CD4-positive, CD25-positive, alpha-beta regulatory T cell (primary cell): ENCODE measurements at places on chromosomes 13 and 19. TPM values are rescaled to one million over a fixed set of nuclear protein-coding genes. Genes with fewer than 3 reads are reported as not detected.
A peak's percentile ranks its signal among the peaks of the same experiment; 100 is the strongest.

- peak overlapping the region; percentile 59 for H3K4me3 ChIP-seq
- H3K36me3 ChIP-seq = no peaks in the 10 kb centered on the region
- H3K4me1 ChIP-seq = peaks cover 11% of the 10 kb centered on the region
- no peaks in the 10 kb centered on the region for H3K27me3 ChIP-seq
- no peak for DNase-seq
These were observed 667 bp downstream of the ZNF878 start for GRCh38 chr19:12052091-12052496.

DNA sequence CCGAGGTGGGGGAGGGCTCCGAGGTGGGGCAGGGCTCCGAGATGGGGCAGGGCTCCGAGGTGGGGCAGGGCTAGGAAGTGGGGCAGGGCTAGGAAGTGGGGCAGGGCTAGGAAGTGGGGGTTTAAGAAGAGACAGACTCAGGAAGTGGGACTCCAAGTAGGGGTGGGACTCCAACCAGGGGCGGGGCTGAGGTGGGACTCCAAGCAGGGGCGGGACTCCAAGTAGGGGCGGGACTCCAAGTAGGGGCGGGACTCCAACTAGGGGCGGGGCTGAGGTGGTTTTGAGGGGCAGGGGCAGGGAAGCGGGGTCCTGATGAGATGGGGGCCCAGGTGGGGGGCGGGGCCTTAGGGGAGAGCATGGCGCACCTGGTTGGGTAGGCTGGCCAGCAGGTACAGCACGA, 13.6 kb downstream of the CFD start:
- H3K4me1 ChIP-seq = peaks cover 14% of the 10 kb centered on the region
- no peaks in the 10 kb centered on the region for H3K27me3 ChIP-seq
- H3K4me3 ChIP-seq = no peak overlapping the region
- peaks cover 25% of the 10 kb centered on the region for H3K36me3 ChIP-seq

GRCh38 chr19:12757544-12758274, 6.1 kb downstream of the BEST2 start:
- H3K27me3 ChIP-seq = no peaks in the 10 kb centered on the region
- no peak overlapping the region for H3K4me3 ChIP-seq
- no peaks in the 10 kb centered on the region for H3K36me3 ChIP-seq
- peak; percentile 39 for DNase-seq

DNA sequence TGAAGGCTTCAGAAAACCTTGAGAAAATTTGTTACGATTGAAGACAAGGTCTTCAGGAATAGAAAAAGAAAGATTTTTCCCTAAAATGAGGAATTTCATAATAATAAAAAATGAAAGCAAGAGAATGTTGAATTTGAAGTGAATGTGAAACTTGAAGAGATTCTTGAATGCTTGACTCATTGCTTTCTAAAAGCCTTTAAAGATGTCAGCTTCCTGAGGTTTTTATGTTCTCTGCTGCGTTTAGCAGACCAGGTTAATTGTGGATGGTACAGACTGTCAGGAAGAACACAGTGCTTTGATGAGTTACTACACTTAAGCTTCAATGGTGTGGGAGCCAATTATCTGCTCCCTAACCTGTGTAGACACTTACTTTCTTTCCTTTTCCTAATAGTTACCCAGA, 96.3 kb upstream of the FNDC3A start:
- peaks cover under 1% of the 10 kb centered on the region for H3K4me1 ChIP-seq
- H3K4me3 ChIP-seq = no peak overlapping the region
- no peak for DNase-seq
- no peaks in the 10 kb centered on the region for H3K27me3 ChIP-seq
- H3K36me3 ChIP-seq = no peaks in the 10 kb centered on the region

DNA sequence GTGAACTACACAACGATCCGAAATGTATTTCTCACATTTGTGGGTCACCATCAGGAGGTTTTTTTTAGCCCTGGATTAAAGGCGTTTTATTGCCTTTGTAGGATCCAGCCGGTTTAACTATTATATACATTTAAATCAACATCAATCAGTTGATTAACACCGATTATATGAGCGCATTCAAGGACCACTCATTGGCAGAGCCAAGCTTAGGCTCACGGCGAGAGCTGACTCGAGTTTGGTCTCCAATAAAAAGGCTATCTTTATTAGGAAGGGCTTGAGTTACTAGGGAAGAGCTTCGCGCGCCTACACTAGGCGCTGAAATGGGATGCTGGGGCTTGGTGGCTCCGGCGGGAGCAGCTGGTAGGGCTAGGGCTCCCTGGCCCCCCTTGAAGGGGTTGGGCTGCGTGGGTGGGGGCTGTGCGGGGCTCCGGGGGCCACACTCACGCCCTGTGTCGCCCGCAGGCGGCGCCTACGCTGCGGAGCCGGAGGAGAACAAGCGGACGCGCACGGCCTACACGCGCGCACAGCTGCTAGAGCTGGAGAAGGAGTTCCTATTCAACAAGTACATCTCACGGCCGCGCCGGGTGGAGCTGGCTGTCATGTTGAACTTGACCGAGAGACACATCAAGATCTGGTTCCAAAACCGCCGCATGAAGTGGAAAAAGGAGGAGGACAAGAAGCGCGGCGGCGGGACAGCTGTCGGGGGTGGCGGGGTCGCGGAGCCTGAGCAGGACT, 4.2 kb downstream of the PDX1 start:
- H3K4me3 ChIP-seq = no peak overlapping the region
- no peak overlapping the region for H3K27ac ChIP-seq
- no peak for DNase-seq
- H3K36me3 ChIP-seq = no peaks in the 10 kb centered on the region
- H3K27me3 ChIP-seq = peaks cover 35% of the 10 kb centered on the region
- H3K4me1 ChIP-seq = peaks cover 21% of the 10 kb centered on the region

DNA sequence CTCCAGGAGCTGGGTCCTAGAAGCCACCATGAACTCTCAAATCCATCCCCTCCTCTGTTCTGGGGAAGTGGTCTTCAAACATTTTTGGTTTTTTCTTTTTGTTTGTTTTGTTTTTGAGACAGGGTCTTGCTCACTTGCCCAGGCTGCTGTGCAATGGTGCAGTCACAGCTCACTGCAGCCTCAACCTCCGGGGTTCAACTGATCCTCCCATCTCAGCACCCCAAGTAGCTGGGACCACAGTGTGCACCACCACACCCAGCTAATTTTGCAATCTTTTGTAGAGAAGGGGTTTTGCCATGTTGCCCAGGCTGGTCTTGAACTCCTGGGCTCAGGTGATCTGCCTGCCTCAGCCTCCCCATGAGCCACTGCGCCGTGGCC, 7.0 kb downstream of the BLVRB start:
- H3K4me3 ChIP-seq = no peak overlapping the region
- no peak overlapping the region for H3K27ac ChIP-seq
- H3K4me1 ChIP-seq = no peaks in the 10 kb centered on the region
- H3K36me3 ChIP-seq = no peaks in the 10 kb centered on the region

GRCh38 chr19:53196777-53197396, 3.7 kb upstream of the ZNF665 start:
- H3K27me3 ChIP-seq = no peaks in the 10 kb centered on the region
- DNase-seq = peak; percentile 93
- peak overlapping the region; percentile 96 for H3K4me3 ChIP-seq
- peak overlapping the region; percentile 93 for H3K27ac ChIP-seq

GRCh38 chr19:32891609-32892008, 22.0 kb upstream of the SLC7A9 start:
- no peaks in the 10 kb centered on the region for H3K4me1 ChIP-seq
- no peak overlapping the region for H3K27ac ChIP-seq
- no peaks in the 10 kb centered on the region for H3K27me3 ChIP-seq
- H3K4me3 ChIP-seq = no peak overlapping the region
- H3K36me3 ChIP-seq = peaks cover 6% of the 10 kb centered on the region
- DNase-seq = no peak

DNA sequence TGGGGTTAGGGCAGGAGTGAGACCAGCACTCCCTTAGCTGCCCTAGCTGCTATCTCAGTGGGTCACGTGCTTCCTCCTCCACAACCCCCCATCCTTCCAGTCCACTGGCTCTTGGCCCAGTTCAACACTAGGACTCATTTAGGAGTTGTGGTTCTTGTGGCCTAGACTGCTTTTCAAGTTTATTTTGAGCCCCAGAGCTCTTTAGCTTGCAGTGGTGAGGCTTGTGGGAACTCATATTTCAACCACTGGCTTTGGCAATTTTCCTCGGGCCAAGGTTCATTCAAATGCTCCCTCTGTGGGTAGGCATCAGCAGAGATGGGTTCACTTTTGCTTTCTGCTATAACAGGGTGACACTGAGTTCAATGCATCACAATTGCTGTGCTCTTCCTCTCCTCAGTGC, 436.2 kb upstream of the SLITRK5 start:
- no peaks in the 10 kb centered on the region for H3K36me3 ChIP-seq
- H3K27me3 ChIP-seq = no peaks in the 10 kb centered on the region
- no peaks in the 10 kb centered on the region for H3K4me1 ChIP-seq
- no peak overlapping the region for H3K27ac ChIP-seq

DNA sequence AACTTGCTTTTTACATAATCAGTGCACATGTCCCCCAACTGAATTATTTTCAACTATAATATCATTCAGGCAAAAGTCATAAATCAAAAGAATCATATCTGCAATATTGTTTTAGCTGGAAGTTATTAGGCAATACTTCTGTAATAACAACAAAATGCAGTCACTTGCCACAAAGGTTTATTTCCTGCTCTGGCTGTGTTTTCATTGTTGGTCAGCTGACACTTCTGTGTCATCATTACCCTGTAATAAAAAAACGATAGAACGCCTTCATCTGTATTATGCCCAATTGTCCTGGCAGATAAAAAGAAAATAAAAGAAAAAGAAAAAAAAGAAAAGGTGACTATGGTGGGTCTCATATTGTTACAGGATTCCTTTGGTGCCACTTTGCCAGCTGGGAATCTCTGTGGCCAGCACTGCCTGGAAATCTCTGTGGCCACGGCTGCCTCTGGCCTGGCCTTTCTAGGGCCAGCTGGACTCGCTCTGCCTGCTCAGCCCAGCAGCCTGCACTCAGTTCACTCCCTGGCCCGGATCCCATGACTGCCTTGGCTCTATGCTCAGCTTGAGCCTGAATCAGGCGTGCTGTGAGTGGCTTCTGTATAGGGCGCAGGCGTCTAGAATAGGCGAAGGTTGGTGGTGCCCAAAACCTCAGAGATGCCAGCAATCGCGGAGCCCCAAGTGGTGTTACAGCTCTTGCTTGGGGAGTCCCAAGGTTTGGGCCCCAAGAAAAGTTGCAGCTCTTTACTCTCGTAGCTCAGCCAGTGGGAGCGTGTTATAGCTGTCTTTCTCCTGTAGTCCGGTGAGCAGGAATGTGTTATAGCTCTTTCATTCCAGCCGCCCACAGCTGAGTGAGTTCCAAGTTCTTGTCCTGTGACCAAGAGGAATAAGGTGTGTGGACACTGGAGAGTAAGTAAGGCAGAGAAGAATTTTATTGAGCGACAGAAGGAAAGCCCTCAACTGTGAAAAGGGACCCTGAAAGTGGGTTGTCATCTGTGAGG, 1227.1 kb downstream of the SLITRK1 start:
- H3K4me1 ChIP-seq = no peaks in the 10 kb centered on the region
- H3K27me3 ChIP-seq = no peaks in the 10 kb centered on the region
- no peak overlapping the region for H3K4me3 ChIP-seq
- H3K36me3 ChIP-seq = no peaks in the 10 kb centered on the region
- no peak overlapping the region for H3K27ac ChIP-seq
- DNase-seq = no peak

DNA sequence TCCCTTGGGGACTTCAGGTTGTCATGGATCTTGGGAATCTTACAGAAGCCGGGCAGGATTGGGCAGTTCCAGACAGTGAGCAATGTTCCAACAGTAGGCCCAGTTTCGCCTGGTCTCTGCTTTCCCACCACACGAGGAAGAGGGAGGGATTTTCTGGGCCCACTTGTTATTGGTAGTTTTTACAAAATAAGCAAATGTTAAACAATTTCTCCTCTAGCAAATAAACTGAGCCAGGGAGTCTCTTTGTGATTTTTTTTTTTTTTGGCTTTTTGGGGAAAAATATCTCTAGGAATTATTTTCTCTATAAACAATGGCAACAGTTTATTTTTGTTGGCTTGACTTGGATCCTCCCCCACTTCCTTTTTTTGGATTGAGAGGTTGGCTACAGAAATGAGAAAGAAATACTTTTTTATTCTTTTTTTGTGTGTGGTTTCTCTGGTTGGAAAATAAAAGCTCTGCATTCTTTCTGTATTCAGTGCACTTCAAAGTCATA, 89.3 kb downstream of the TM9SF2 start:
- H3K27me3 ChIP-seq = no peaks in the 10 kb centered on the region
- no peak overlapping the region for H3K4me3 ChIP-seq
- DNase-seq = no peak
- H3K4me1 ChIP-seq = no peaks in the 10 kb centered on the region
- H3K36me3 ChIP-seq = no peaks in the 10 kb centered on the region

- peaks cover 21% of the 10 kb centered on the region for H3K27me3 ChIP-seq
- H3K27ac ChIP-seq = no peak overlapping the region
- peaks cover 20% of the 10 kb centered on the region for H3K4me1 ChIP-seq
- no peaks in the 10 kb centered on the region for H3K36me3 ChIP-seq
These were observed 2.0 kb downstream of the TNFSF11 start for GRCh38 chr13:42575938-42576337.

- no peak for DNase-seq
- peaks cover 8% of the 10 kb centered on the region for H3K4me1 ChIP-seq
- no peaks in the 10 kb centered on the region for H3K27me3 ChIP-seq
- no peak overlapping the region for H3K4me3 ChIP-seq
- no peaks in the 10 kb centered on the region for H3K36me3 ChIP-seq
These were observed 7.0 kb downstream of the PIP5K1C start for GRCh38 chr19:3693025-3693925.

- H3K4me1 ChIP-seq = no peaks in the 10 kb centered on the region
- H3K4me3 ChIP-seq = no peak overlapping the region
- no peak for DNase-seq
- H3K27ac ChIP-seq = no peak overlapping the region
- H3K27me3 ChIP-seq = no peaks in the 10 kb centered on the region
- H3K36me3 ChIP-seq = no peaks in the 10 kb centered on the region
These were observed 221.1 kb downstream of the DNAJC15 start for GRCh38 chr13:43244481-43244880.

PSG2 gene
- total RNA-seq = 0.27 TPM

CHST8 gene
- total RNA-seq = 0.27 TPM

FPR3 gene
- total RNA-seq = not detected

SH2D3A gene
- 46.2 TPM for total RNA-seq
